Kidney glomerular epithelial cell (primary cell): ENCODE measurements at places on chromosomes 3 and 15.
A peak's percentile ranks its signal among the peaks of the same experiment; 100 is the strongest.

GRCh38 chr3:153166796-153167195, 4.8 kb downstream of the RAP2B start:
- DNase-seq: no peak

DNA sequence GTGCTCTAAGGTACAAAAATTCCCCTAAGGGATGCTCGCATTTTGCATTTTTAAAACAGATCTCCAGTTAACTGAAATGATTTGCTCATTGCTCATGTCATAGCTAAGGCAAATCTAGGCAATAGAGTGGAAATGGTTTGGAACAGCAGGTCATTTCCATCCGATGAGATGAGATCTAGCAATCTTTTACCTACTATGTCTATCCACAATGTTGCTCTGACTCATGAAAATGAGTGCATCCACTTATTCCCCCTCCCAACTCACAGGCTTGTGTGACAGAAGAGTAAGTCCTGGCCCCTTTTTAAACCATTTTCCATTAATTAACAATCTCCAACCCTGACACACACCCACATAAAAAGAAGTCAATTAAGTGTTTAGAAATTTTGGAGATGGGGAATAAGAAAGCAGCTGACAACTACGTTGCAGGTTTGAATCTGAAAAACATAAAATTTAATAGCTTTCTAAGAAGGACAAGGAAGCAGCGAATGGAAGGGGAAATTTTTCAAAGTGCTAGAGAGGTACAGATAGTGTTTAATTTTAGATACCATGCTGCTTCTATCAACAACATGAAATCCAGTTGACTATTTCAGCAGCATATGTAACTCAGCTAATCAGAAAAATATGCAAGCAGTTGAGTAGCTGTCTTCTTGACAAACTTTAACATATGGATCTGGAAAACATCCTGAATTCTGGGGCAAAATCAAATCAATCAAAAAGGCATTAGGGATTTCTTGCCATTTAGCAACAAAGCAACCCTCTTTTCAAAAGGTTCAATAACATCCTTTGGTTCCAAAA, 112.0 kb downstream of the TMCO5A start:
- no peak for DNase-seq

- no peak for DNase-seq
These were observed 341.8 kb upstream of the SATB1 start for GRCh38 chr3:18766974-18767373.

- no peak for DNase-seq
These were observed 179.4 kb downstream of the SATB1 start for GRCh38 chr3:18245721-18246120.

DNA sequence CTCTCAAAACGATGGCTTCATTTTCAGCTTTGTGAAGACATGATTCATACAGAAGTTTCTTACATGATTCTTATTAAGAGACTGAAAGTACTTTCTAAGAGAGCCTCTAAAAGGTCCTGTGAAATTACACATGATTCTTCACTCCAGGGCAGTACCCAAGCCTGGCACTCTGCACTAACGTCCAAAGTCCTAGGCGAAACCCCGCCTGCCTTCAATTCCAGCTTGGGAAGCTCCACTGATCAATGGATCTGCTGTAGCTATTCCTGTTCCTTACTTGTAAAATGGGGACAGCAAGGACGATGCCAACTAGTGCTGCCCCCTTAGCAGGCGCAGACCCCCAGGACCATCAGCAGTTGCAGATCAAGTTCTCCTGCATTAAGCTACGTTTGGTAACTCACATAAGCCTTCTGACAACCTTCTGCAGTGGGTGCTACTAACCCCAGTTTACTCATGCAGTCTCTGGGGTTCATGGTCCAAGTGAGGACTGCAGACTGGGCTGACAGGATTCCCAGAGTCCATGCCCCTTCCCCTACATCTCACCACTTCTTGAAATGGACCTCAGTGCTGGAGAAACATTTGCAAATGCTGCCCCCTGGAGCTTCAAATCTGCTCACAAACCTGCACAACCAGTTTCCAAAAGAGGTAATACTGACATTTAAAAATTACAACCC, 10.6 kb downstream of the CHCHD4 start:
- DNase-seq: no peak

DNA sequence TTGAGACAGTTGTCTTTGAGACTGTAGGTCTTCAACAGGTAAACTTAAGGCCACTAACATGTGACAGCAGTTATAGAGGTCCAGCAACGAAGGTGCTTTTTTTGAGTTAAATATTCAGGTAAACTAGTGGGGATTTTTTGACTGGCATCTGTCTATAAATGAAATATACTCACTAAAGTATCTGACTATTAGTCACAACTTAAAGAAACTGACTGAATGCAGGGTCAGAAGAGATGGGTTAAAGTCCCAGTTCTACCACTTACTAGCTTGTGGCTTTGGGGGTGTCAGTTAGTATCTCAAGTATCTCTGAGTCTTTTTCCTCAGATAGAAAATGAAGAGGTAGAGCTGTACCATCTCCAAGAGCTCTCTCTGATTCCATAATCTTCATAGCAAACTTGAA, 18.0 kb downstream of the MIX23 start:
- no peak for DNase-seq

- no peak for DNase-seq
These were observed 205.0 kb downstream of the ZIC1 start for GRCh38 chr3:147614210-147614609.

- DNase-seq: no peak
These were observed 22.5 kb upstream of the CLK3 start for GRCh38 chr15:74593122-74593521.

- DNase-seq: no peak
These were observed 14.7 kb upstream of the SYNM start for GRCh38 chr15:99090011-99090699.

GRCh38 chr15:77748078-77749064, 115.7 kb upstream of the LINGO1 start:
- DNase-seq: no peak

- no peak for DNase-seq
These were observed 150.5 kb upstream of the UBE2E2 start for GRCh38 chr3:23052620-23053019.

GRCh38 chr15:71730277-71731144, 79.8 kb upstream of the NR2E3 start:
- DNase-seq: peak; percentile 37

GRCh38 chr15:80011596-80011995, 40.6 kb upstream of the BCL2A1 start:
- DNase-seq: no peak

DNA sequence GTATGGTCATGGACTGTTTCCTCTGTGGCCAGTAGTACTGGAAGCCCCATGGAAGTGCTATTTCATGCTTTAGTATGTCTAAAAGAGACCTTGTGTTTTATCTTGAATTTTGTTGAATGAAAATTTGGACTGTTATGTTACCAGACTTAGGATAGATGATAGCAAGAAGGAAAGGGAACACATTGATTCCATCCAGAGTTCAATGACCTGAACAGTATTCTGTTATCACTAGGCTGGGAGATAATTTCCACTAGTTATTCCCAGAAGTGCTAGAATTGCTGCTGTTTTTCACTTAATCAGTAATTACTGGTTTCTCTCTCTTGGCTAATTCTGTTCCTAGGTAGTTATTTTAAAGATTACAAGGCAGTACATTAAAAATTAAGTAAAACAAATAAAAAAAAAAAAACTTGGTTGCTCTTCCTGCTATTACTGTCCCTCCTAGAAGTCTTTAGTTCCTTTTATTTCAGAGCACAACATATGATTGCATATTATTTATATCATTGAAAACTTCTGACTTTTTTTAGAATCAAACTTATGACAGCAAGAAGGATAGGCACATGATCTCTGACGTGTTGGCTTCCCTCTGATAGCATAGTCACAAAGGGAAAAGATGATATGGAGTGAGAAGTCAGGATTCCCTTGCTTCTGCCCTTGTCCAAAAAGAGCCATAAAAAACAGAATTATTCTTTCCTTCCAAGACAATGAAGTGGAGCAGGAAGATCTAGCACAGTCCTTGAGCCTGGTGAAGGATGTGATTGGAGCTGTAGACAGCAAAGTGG, 72.2 kb downstream of the KLHL25 start:
- no peak for DNase-seq

DNA sequence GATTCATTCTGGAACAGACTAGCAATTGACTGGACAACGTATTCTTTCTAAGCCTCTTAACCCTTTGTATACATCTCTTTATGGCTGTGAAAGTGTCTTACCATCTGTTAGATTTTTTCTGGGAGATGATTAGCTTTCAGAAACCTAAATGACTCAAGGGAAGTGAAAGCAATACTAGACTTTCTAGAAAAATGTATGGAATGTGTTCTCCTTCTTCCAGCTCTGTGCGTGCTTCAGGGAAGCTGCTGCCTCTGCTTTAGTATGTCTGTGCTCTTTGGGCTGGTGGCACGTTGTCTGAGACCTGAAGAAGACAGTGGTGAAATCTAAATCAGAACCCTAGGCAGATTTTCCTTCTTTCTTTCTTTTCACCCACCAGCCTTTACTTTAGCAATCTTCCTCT, 89.5 kb downstream of the ITPR1 start:
- DNase-seq: no peak

DNA sequence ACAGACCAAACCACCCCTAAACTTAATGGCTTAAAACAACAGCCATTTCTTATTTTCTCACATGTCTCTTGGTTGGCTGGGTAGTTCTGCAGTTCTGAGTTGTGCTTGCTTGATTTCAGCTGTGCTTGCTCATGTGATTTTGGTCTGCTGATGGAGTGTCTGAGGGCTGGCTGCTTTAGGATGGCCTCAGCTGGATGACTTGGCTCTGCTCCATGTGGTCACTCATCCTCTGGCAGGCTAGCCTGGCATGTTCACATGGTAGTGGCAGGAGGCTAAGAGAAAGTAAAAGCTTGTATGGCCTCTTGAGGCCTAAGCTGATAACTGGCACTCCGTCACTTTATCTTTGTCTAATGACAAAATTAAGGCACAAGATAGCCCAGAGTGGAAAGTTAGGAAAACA, 4.1 kb downstream of the SV2B start:
- DNase-seq: no peak

GRCh38 chr3:150365132-150365604, 42.9 kb upstream of the TSC22D2 start:
- no peak for DNase-seq

GRCh38 chr15:100560323-100560722, 31.6 kb upstream of the CERS3 start:
- DNase-seq: no peak

GRCh38 chr15:64493641-64494040, 33.3 kb downstream of the ZNF609 start:
- DNase-seq: no peak

- no peak for DNase-seq
These were observed 756.3 kb downstream of the VGLL3 start for GRCh38 chr3:86234506-86235254.

DNA sequence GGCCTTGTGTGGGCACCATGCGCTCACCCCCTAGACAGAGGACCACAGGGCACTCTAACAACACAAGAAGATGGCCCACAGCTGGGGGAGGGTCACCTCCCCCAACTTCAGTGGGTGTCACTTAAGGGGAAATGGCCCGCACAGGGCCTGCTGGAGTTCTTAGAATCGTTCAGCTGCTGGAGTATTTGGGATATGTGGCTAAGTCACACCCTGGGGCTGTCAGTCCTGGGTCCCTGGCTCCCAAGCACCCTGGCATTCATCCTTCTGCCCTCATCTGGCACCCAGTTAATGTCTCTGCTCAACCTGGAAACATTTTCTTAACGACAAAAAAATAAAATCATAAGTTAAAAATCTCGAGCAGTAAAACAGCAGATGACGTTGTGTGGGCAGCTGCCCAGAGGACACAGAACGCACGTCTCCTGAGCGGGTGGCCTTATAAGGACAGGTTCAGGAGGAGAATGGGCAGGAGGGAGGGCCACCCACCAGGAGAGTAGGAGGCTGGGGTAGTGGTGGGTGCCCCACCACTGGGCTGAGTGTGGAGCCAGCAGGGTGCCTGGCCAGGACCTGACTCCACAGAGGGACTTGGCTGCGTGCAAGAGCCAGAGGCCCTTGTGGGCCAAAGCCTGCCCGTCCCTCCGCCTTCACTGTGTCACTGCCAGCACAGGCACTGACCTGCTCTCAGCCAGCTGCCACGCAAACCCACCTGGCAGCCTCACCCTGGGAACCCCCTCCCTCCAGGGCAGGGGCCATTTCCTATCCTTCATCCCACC, 11.5 kb downstream of the KBTBD13 start:
- DNase-seq: no peak

GRCh38 chr3:194683380-194683779, 2.3 kb upstream of the FAM43A start:
- no peak for DNase-seq

GRCh38 chr3:106710596-106710995, 666.6 kb upstream of the CCDC54 start:
- peak; percentile 27 for DNase-seq

DNA sequence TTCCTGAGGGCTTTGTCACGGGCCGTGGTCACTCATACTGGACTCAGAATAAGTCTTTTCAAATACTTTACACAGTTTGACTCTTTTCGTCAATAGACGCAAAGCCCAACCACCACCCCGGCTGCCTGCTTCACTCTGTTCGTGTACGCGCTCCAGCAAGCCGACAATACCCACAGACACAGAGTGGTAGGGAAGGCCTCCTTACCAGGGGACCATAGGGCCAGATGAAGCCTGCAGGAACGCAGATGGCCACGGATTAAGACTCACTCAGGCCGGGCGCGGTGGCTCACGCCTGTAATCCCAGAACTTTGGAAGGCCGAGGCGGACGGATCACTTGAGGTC, 29.7 kb downstream of the EFCAB12 start:
- DNase-seq: no peak

GRCh38 chr3:143672396-143673165, 175.7 kb downstream of the SLC9A9 start:
- no peak for DNase-seq

DNA sequence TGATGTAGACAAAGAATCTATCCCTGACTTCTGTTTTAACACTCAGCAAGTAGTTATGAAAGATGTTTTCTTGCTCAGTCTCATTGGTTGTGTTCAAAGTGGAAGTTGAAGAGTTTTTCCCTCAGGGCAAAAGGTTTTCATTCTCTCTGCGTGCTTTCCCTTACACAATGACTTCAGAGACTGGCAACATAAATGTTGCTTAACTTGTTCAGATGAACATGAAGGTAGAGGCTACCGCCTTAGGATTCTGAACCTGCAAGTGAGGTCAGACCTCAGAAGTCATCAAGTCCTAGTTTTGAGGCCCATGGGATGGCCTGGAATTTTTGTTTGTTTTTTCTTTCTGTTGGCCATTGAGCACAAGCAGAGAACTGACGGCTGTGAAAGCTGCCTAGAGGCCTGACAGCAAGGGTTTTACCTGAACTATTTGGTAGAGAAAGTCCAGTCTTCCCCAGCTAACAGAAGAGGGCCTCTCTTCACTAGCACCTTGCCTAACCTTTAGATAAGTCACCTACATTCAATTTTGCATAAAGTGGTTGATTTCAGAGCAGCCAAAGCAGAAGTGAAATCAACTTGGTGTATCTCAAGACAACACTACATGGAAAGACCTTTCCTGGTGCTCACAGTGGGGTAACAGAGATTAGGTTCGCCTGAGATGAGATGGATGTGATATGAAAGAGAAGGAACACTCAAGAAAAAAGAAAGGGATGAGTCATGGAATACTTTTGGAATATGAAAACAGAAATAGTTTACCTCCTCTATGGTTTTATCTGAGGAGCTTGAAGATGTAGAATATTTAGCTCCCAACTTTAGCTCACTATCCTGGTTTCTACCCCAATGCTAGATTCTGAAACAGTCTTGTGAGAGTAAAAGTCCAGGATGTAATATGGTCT, 53.6 kb upstream of the AP4E1 start:
- no peak for DNase-seq
